ENCODE measurements at places on chromosomes 3 and 15.

- no peak for DNase-seq
Observed at GRCh38 chr3:14318646-14319045, 83.8 kb upstream of the SLC6A6 start.

GRCh38 chr3:39064646-39065045, 12.8 kb downstream of the WDR48 start:
- DNase-seq: no peak

- peak; percentile 47 for DNase-seq
Observed at GRCh38 chr3:63519426-63519825, 133.0 kb upstream of the SNTN start.

GRCh38 chr3:51710631-51711351, 3.9 kb downstream of the GRM2 start:
- DNase-seq: peak; percentile 15

DNA sequence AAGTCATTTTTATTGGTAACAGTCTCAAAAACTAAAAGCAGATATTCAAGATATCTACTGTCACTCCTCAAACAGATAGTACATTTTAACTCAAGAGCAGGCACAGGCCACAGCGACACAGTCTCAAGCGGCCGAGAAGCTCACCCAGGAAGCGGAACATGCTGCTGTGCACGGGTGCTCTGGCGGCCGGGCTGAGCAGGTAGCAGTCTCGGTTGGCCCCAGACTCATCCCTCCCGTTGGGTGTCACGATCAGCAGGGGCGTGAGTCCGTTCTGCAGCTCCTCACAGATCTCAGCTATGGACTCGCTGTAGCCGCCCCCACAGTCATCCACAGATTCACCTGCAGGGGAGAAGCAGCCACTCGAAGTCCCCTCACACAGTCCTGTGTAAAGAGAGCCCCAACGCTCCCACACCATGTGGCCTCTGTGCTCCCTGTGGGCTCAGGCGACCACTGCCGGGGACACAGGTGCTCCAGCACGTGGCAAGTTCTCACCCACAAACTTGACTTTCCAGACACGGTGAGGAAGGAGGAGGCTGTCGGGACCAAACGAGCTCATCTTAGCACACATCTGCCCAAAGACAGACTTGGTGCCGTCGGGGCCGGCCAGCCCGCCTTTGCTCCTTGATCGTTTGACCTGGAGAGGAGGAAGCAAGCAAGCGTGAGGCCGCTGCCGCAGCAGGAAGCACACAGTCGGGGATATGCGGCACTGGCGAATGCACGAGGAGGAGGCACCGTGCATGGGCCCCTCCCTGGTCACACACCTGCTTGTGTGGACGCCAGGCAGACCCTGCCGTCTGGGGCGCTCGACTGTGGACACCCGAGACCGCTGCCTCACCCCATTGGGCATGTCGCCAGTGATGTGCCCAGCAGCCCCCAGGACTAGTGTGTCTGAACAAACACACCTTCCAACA, 17.7 kb upstream of the OCA2 start:
- DNase-seq: no peak

- DNase-seq: no peak
Observed at GRCh38 chr3:177689869-177690268, 492.6 kb upstream of the TBL1XR1 start.

- DNase-seq: no peak
Observed at GRCh38 chr15:58360421-58361090, 71.2 kb upstream of the LIPC start.

- DNase-seq: no peak
Observed at GRCh38 chr3:4525560-4526223, 32.5 kb downstream of the ITPR1 start.

GRCh38 chr3:50600841-50601591, 10.6 kb downstream of the CISH start:
- DNase-seq: peak; percentile 96

DNA sequence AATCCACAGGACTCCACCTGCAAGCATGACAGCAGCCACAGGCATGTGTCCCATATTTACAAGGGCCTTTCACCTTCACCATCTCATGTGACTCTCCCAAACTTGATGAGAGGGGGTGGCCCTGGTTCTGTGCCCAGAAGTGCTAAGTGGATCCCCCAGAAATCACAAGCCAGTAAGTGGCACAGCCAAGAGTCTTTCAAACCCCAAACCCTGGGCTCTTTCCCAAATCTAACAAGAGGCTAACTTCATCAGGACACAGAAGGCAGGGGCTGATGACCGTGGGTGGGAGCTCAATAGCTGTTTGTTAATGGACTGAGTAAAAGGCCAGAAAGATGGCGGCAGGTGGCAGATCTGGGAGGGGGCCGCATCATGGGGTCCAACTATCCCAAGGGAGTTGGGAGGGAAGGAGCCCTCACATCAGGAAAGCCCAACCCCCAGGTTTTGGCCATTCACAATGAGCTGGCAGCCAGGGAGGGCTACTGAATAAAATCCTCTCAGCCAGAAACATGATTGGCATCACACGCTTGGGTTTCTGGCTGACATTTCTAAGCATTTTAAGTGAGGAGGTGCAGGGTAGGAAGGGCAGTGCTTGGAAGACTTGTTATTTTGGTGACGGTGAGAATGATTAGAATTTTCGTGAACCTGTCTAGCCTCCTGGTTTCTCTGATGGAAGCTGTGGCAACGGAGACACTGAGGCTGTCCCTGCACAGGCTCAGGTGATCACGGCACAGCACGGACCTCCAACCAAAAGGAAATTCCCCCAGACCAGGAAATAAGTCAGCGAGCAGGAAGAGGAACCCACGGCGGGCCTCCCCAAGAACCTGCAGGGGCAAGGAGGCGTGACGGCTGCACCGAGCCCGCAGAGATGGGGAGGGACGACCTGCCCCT, 109.3 kb downstream of the OXNAD1 start:
- DNase-seq: peak; percentile 11

GRCh38 chr3:122942239-122942638, 85.3 kb downstream of the SEMA5B start:
- peak; percentile 72 for DNase-seq

GRCh38 chr3:66428733-66429132, 72.1 kb downstream of the LRIG1 start:
- DNase-seq: peak; percentile 95

DNA sequence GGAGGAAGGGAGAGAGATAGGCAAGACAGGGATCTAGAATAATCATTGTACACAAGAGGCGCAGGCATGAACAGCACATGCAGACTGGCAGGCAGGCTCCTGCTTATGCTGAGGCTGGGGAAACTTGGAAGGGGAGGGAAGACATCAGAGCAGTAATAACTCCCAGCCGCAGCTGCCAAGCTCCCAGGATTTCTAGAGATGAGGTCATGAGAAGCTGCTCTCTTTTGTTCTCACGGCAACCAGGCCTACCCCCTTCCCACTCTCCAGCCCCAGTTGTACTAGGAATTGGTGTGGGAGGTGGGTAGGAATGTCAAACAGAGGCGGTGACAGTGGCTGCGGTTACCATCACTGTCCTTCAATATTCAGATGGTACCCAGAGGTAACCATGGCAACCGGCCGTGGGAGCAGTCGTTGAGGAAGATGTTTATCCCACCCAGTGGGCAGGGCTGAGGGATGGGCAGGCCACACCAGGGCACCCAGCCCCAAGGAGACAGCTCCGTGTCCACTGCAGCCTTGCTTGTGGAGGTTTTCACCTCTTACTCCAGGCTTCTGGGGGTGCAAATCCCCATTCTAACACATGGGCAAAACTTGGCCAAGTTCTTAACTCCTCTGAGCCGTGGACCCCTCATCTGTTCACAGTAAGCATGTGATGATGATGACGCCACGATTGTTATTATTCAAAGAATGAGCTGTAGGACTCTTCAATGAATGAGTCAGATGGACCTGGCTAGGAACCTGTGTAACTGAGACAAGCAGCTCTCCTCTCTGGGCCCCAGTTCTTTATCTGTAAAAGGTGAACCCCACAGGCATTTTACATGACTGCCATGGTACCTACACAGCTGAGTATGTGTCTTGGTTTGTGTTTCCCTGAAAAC, 360.8 kb upstream of the PROK2 start:
- DNase-seq: peak; percentile 17

GRCh38 chr15:71548401-71548807, 261.9 kb upstream of the NR2E3 start:
- DNase-seq: no peak

DNA sequence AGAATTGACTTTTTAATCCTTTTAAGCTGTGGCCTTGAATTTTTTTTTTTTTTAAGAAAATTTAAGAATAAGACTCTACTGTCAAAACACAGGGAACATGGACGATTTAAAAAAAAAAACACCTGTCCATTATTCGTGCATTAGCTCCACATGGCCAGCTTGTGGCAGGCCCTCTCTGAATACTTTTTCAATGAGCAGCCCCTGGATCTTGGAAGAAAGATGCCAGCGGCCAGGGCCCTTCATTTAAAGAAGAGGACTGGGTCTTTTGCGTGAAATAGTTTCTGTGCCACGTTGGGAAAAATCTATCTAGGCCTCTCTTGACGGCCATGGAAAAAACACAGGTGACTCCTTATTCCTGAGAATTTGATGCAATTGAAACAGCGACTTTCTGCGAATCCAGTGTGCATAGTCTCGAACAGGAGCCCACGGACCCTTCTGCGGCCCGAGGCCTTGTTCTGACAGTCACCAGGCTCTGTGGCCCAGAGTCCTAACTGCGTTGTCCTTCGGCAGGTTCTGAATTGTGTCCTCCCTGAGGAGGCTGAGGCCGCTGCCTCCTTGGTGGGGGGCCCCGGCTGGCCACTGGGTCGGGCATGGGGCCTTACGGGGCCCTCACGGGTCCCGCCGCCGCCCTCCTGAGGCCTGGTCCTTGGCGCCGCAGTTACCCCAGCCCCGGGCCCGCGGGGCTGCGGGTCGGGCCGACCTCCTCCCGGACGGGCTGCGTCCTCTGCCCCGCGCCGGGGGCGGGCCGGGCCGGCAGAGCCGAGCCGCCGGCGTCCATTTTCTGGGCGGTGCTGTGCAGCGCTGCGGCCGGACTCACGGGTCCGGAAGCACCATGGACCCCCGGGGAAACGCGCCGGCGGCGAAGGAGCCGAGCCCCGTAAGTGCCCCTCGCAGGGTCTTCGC, 33.5 kb downstream of the ZBTB38 start:
- DNase-seq: no peak

DNA sequence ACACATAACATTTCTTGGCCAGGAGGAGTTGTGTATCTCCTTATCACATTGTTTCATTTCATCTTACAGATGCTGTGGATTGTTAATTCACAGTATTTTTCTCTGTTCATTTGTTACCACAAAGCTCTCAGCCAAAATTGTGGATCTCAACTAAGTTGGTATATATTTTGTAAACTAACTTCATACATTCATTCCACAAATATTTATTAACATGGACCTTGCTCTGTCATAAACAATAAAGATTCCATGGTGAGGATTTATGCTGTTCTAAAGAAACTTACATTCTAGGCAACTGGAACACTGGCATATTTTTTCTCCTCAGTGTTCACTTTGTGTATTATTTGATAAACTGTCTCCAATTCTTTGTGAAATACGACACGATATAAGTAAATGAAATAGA, 268.8 kb downstream of the CNTN3 start:
- no peak for DNase-seq
